ENCODE measurements at places on chromosomes 5 and 9.
A peak's percentile ranks its signal among the peaks of the same experiment; 100 is the strongest.

GRCh38 chr9:131266266-131267229, 9.8 kb downstream of the FAM78A start:
- DNase-seq = peak; percentile 65

DNA sequence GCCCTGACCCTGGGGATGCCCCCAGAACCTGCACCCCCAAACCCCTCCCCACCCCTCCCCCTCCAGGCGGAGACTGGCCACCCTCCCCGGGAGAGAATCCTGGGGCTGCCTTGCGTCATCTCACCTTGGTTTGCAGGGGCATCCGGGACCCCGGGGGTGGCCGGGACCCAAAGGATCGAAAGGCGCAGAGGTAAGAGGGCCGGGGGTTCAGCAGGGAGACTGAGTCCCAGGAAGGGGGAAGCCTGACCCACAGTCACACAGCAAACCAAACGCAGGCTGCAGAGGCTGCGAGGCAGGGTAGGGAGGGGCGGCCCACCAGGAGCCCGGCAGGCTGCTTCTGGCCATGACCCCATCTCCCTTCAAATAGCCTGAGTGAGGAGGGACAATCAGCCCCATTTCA, 33.8 kb upstream of the ORM1 start:
- DNase-seq = no peak

GRCh38 chr5:147788023-147788422, 5.5 kb upstream of the JAKMIP2 start:
- no peak for DNase-seq

- no peak for DNase-seq
These were observed 21.8 kb downstream of the C9 start for GRCh38 chr5:39342460-39342859.

- no peak for DNase-seq
These were observed 188.9 kb downstream of the RAB3C start for GRCh38 chr5:58771796-58772195.

GRCh38 chr5:55929020-55929799, 65.6 kb downstream of the IL6ST start:
- DNase-seq = no peak

- DNase-seq = no peak
These were observed 17.1 kb downstream of the STRBP start for GRCh38 chr9:123251324-123251723.

DNA sequence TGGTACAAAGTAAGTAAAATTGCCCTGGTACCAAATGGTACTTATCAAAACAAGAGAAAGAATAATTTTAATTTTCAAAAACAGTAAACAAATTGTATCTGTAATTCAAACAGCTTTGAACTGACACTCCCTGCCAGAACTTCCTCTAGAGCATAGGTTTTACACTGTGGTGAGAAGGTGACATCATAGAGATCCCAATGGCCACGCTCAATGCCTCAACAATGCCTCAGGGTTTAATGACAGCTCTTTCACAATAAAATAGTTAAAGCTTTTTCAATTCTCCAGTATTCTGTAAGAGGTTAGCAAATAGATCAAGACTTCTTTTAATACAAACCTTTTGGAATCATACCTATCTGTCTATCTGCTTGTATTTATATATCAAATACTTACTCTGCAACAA, 437.1 kb downstream of the PRR16 start:
- no peak for DNase-seq

DNA sequence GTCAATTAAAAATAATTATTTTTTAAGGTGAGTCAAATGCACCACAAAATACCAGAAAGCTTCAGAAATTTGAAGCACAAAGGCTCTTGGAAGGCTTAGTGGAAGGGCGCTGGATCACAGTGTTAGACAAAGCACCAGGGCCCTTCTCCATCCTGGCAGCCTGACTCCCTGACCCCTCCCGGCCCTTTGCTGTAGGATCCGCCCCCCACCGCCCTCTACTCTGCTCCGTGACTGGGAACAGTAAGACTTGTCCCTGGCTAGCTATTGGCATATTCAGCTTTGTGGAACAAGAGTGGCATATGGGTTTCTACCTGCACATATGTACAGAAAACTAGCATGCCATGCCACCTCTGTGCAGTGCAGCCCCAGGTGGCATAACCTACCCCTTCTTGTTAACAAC, 222.1 kb downstream of the SYK start:
- DNase-seq = no peak

DNA sequence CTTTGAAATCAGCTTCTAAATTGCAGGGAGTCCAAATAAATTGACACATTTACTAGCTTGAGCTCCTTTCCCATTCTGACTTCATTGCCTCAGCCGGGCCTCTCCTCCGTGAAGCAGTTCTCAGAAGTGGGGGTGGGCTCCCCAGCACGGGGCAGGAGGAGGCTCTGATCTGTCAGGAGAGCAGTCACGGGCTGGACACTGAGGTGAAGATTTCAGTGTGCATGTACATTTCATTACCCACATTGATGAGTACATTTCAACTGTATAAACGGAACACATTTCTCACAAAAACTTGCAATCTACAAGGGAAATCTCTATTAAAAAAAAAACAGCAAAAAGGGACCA, 195.9 kb downstream of the SEMA6A start:
- no peak for DNase-seq

DNA sequence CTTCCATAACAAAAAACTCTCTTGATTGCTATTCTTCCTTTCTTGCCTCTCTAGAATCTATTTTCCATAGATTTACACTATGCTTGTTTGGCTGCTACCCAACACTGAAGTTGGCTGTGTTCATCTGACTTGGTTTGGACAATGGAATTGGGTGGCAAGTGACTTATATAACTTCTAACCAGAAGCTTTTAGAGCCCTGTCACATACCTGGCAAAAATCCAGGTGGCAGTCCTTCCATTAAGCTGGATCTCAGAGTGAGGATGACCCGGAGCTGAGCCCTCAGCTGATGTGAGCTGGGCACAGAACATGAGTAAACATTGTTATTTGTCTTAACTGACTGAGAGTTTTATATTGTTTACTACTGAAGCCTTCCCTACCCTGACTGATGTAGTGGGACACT, 225.7 kb downstream of the TLR4 start:
- no peak for DNase-seq

DNA sequence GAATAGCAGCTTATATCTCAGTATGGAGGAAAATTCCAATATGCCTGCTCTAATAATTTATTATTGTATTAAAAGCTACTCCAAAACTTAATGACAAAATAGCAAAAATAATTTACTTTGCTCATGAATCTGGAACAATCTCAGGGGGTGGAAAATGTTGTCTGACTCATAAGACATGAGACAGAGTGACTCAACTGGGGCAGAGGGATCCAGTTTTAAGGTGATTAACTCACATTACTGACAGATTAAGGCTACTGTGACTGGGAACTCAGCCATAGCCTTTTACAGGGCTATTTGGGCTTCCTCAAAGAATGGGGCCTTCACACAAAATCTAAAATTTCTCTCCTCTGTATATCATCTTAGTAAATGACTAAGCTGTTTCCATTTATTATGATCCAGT, 1172.9 kb downstream of the CDH12 start:
- DNase-seq = no peak

DNA sequence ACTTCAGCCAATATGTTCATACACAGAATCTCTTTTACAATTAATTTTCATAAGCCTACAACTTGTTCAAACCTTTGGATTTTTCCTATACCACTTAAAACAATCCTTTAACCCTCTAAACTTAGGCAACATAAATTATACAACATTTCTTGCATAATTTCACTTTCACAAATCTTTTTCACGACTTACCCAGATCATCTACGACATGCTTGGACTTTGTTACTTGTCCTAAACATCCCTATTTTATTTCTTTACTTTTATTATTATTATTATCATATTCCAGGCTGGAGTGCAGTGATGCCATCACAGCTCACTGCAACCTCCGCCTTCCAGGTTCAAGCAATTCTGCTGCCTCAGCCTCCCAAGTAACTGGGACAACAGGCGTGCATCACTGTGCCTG, 68.0 kb downstream of the CACNA1B start:
- DNase-seq = no peak

GRCh38 chr5:41924872-41925554, at the start of gene FBXO4:
TSS of gene FBXO4 (plus strand) at chr5:41925281. CDS start at chr5:41925310, 29 bp downstream.
- DNase-seq = peak; percentile 90

- DNase-seq = no peak
These were observed 571 bp upstream of the MARCHF11 start for GRCh38 chr5:16179936-16180788.

DNA sequence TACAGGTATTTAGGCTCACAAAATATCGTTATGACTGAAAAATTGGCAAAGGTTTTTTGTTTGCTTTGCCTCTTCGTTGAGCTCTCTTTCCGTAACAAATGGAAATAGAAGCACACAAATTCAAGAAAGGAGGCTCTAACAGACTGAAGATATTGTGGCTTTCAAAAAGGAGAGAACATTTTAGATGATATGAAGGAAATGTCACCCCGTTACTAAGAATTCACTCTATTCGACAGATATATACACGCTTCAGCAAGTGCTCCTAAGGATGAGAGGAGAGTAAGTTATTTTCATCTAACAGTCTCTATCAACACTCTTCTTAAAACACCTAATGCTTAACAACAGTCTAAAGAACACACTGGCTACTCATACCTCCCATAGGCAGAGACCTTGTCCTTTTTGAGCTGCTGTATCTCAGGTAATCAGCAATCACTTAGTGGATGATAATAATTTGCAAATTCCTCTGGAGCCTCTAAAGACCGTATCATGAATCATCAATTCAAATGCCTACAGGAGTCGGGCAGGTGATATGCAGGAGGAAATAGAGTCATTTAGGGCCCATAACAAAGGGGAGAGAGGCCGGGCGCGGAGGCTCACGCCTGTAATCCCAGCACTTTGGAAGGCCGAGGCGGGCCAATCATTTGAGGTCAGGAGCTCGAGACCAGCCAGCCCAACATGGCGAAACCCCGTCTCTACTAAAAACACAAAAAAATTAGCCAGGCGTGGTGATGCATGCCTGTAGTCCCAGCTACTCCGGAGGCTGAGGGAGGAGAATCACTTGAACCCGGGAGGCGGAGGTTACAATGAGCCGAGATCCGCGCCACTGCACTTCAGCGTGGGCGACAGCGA, 1.4 kb upstream of the HSDL2 start:
- DNase-seq = peak; percentile 36

- DNase-seq = no peak
These were observed 101.4 kb upstream of the SMIM23 start for GRCh38 chr5:171684169-171684568.

All from stimulated activated CD4-positive, alpha-beta T cell treated with anti-CD3 and anti-CD28 coated beads, Interleukin-1b, Interleukin-23, amount 100 ng/mL, for 48 hours (primary cell).